ENCODE measurements at places on chromosomes 2 and 18.

- no peak for DNase-seq
Observed at GRCh38 chr2:129882476-129882875, 97.0 kb upstream of the RAB6C start.

GRCh38 chr2:140586379-140586778 is 1544.4 kb downstream of the LRP1B start:
- DNase-seq, result no peak

DNA sequence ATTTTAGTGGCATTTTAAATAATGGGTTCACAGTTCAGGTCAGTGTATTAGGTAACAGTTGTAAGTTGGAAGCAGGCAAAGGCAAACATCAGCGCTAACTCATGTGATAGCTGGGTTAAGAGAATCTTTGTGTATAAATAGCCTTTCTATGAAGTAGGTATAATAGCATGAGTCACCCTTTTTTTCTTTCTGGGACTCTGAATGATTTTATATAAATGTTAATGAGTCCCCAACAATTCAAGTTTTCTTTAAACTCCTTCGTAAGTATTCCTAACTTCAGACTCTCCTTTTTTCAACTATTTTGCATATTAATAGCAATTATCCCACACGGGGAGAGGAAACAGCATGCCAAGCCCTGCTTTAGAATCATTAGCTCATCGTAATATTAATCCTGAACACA is 384.3 kb downstream of the PIK3C3 start:
- no peak for DNase-seq

DNA sequence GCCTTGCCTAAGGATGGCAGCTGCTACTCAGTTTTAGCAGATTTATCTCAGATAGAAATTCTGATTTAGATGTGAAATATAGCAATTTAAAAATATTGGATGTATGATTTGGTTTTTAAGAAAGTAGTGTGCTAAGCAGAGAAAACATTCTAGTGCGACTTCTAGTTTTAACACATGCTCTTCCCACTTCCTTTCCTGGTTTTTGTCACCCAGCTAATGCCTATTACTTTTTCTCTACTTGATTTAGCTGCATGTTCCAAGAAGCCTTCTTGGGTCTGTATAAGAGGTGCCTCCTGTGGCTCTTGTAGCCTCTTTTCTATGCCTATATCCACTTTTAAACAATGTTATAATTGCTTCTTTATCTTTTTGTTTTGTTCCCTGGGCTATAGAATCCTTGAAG is 53.0 kb downstream of the GPD2 start:
- no peak for DNase-seq

DNA sequence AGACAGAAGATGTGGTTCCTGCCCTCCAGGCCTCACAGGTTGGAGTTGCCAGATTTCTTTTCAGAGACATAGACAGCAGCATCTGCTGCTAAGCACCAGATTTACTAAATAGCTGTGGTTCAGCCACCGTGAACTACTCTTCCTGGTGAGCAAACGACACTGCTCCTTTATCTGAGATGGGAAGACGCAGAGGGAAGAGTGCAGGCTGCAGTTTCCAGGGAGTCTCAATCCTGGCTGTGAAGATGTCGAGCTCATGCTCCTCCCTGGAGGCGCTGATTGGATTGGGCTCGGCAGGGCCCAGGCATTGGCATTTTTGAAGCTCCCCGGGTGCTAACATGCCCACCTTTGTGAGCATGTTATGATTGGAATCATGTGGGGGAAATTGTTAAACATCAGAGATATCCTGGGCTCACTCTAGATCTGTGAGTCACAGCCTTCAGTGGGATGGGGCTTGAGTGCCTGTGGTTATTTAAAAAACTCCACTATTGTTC is 314.8 kb downstream of the TSN start:
- DNase-seq, result no peak

GRCh38 chr2:156110890-156111289 is 221.6 kb downstream of the NR4A2 start:
- DNase-seq, result no peak

DNA sequence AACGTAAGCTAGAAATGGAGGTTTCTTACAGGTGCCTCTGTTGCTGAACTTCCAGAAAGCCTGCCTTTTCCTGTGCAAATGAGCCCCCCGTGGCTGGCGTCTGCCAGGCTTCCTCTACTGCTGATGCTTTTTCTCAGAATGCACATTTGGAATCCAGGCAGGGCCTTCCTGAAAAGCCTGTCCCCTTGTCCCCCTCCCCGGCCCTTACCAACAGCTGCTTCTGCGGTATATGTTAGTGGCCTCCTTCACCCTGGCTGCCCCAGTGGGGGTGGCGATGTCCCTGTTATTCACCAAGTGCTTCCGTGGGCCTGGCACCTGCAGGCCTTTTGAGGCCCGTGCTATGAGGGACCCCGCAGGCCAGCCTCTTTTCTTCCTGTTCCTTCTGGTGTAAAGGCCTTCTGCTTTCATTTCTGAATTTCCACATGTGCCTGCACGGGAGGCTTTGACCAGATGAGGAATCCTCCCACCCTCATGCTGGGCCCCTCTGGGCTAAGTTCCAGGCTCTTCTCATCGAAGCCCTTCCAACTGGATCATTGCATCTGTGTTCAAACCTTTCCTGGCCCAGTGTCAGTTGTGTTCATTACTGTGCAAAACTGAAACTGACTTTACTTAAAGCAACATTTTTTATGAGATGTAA is 10.4 kb downstream of the CNDP2 start:
- no peak for DNase-seq

GRCh38 chr2:72750466-72750865 is 75.4 kb downstream of the EXOC6B start:
- DNase-seq, result no peak

All from T-helper 2 cell (primary cell).